DMS 273 treated with DMSO at 0.1 percent for 48 hours (cell line): ENCODE measurements at places on chromosomes 2 and 18.

DNA sequence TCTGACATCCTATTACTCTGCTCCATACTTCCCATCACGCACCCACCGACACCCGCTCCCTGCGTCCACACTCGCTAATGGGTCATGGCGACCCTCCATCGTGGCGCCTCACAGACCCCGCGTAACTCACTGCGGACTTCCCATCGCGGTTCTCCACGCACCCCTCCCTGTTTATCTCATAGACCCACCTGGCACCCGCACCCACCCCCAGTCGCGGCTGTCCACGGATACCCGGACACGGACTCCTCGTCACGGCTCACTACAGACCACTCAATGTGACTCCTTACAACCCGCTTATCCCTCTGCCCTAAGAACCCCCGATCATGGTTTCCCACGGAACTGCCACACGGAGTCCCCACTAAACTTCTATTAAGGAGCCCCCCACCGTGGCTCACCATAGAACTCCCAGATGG is 458 bp downstream of the CXXC1 start:
- DNase-seq: no peak

DNA sequence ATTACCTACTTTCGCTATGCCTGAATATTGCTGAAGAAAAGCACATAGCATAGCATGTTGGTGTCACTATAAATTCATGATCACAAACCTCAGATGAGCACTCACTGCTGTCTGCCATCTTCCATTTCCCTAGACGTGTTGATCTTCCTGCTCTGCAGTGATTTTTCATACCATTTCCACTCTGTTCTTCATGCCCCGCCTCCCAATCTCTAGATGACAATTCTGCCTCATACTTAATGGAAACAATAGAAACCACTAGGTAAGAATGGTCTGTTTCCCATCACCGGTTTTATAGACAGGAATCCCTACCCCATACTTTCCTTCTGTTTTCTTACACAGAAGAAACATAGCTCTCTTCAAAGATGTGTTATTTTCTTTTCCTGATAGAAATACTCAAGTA is 63.8 kb downstream of the PIK3C3 start:
- DNase-seq: no peak

DNA sequence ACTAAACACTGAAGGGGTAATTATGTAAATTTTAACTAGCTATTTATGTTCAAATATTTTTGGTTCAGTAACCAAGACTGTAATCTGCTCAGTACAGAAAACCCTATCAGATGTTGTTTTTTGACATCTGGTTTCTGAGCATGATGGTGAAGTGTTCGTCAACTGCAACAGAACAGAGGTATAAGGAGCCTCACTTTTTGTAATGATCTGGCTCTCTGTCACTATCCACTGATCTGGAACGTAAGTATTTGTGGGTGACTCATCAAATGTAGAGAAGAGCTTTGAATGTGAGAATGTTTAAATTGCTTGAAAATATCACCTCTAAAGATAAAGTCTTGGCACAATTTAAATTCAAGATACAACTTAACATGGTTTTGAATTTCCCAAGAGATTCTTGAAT is 213.6 kb upstream of the FAM98A start:
- no peak for DNase-seq

DNA sequence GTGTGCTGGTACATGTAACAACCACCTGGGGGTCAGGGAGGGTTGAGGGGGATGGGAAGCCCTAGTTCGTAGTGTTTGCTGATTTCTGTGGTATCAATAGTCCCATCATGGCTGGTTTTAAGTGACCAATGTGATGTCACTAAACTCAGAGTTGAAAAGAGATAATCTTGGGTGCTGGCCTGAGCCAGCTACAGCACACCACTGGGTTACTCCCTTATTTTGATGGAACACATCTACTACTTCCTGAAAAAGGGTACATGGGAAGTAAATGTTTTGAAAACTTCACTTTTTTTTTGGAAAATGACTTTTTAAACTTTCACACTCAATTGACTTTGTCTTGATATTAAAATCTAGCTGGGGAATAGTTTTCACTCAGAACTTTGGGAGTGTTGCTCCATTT is 87.0 kb upstream of the CXCR4 start:
- DNase-seq: no peak

DNA sequence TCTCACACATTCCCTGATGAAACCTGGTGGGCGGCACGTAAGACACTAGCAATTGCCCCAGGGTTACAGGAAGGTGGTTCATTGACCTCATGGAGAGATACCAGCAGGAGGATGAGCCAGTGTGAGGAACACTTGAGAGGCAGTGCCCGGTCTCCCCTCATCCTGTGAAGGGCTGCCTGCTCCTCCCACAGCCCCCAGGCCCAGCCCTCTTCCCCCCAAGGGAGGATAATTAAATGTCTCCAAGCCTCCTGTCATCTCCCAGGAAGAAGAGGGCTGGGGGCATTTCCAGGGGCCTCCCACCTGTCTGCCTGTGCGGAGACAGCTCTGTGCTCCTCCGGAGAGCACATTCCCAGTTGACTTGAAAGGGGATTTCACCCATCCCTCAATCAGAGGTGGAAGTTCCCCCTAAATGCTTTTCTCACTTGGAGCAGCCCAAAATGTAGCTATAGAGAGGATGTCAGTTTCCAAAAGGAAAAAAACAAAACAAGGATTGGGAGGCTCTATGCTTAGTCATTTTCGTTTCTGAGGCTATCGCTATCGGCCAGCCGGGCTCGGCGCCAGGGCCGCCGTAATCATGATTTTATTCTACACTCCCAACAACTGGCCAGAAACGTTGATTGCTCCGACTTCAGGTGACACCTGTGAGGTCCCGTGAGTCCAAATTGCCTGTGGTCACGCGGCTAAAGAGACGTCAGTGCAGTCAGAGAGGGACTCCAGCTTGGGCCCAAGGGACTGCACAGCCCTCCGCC is 7.1 kb downstream of the KCNF1 start:
- DNase-seq: no peak

GRCh38 chr2:127000937-127001336 is 102.2 kb downstream of the TEX51 start:
- no peak for DNase-seq

- no peak for DNase-seq
Measured at GRCh38 chr2:96116879-96117533, 635 bp upstream of the ADRA2B start.
